Stimulated activated CD4-positive, alpha-beta T cell treated with anti-CD3 and anti-CD28 coated beads, Interleukin-4, amount 100 ng/mL, for 24 hours (primary cell): ENCODE measurements at places on chromosomes 5 and 9.
A peak's percentile ranks its signal among the peaks of the same experiment; 100 is the strongest.

DNA sequence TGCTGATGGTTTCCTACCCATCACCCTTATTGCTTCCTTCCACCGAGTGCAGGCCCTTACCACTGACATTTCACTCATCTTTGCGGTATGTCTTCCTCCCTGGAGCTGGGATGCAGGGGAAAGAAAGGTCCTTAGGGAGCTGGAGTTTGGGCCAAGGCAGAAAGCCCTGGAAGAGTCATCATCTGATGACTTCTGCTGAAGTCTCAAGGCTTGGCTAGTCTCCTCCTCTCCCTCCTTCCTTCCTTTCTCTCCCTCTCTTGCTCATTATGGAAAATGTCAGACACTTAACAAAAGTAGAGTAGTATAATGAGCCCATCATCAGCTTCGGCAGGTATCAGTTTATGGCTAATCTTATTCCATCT is 40.0 kb downstream of the LARP1 start:
- DNase-seq, result no peak

GRCh38 chr5:138068742-138069600 is 14.9 kb upstream of the WNT8A start:
- peak; percentile 78 for DNase-seq

GRCh38 chr5:16784843-16785791 is 151.0 kb downstream of the MYO10 start:
- DNase-seq, result peak; percentile 66

DNA sequence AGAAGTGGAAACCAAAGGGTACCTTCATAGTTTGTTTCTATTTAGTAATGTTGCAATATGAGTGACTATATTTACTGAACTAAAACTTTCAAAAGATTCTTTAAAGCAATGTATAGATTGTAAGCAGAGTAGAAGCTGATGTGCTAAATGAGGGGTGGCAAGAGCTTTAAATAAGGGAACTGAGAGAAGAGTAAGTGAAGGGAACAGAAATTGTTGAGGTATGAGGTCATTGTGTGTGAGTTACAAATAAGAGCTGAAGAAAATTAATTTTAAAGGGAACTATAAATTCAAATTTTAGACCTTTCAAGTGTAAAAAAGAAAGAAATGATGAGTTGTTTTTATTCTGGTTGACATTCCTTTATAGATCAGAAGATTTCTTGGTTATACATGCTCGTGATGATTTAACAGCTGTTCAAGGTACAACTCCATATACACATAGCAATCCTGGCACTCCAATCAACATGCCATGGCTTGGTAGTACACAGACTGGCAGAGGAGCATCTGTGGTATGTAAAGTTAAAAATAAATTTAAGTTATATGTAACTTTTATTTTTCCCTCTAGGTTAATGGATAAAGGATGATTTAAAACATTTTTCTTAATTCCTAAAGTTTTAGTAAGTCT is 135.1 kb upstream of the TNFAIP8 start:
- no peak for DNase-seq

- DNase-seq, result no peak
Observed at GRCh38 chr5:53429706-53430105, 50.7 kb upstream of the FST start.
